ENCODE measurements at places on chromosomes 7 and 10.

GRCh38 chr7:95427166-95427565, 7.7 kb downstream of the PON2 start:
- no peak for DNase-seq

DNA sequence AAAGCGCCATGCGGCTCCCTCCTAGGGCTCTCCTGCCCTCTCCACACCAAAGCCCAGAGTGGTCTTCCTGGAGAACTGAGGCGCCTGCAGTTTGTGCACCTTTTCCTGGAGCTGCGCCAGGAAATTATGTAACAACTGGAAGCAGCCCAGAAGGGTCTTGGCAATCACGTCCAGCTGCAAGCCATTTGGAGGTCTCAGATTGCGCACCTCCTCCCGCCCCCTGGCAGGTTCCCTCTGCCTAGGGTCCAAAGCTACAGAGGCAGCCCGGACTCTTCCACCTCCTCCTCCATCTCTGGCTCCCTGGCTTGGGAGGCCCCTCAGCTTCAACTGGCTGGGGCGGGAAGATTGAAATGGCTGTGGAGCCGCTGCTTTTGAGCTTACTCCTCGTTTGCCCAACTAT, 34.0 kb upstream of the SFTPD start:
- DNase-seq, result no peak

- no peak for DNase-seq
Observed at GRCh38 chr7:22842383-22842941, 19.8 kb upstream of the TOMM7 start.

GRCh38 chr7:85730012-85730411, 543.2 kb upstream of the SEMA3D start:
- no peak for DNase-seq

GRCh38 chr7:19772306-19772705, 1.1 kb downstream of the TMEM196 start:
- no peak for DNase-seq

- no peak for DNase-seq
Observed at GRCh38 chr10:60358282-60358681, 31.4 kb downstream of the ANK3 start.

Data from thymus (tissue), 14 donors.